ENCODE measurements at places on chromosomes 1 and 21.
A peak's percentile ranks its signal among the peaks of the same experiment; 100 is the strongest.

- DNase-seq: no peak
Measured at GRCh38 chr1:32889731-32890278, 3.5 kb downstream of the HPCA start.

GRCh38 chr1:29760067-29760564, 523.8 kb downstream of the PTPRU start:
- DNase-seq: no peak

GRCh38 chr1:24226749-24227148, 39.7 kb upstream of the IFNLR1 start:
- no peak for DNase-seq

- DNase-seq: peak; percentile 88
Measured at GRCh38 chr1:24996983-24997893, 67.2 kb upstream of the RUNX3 start.

- no peak for DNase-seq
Measured at GRCh38 chr1:15452866-15453571, 3.5 kb upstream of the CELA2A start.

All from activated naive CD8-positive, alpha-beta T cell treated with anti-CD3 and anti-CD28 coated beads for 36 hours (primary cell).